ENCODE measurements at places on chromosomes 7 and 10. TPM values are rescaled to one million over a fixed set of nuclear protein-coding genes. Genes with fewer than 3 reads are reported as not detected.

SCART1 gene
- 6.3 TPM for total RNA-seq

ENTPD7 gene
- total RNA-seq: 3.3 TPM

NUPR2 gene
- not detected for total RNA-seq

ANKRD61 gene
- not detected for total RNA-seq

DNA sequence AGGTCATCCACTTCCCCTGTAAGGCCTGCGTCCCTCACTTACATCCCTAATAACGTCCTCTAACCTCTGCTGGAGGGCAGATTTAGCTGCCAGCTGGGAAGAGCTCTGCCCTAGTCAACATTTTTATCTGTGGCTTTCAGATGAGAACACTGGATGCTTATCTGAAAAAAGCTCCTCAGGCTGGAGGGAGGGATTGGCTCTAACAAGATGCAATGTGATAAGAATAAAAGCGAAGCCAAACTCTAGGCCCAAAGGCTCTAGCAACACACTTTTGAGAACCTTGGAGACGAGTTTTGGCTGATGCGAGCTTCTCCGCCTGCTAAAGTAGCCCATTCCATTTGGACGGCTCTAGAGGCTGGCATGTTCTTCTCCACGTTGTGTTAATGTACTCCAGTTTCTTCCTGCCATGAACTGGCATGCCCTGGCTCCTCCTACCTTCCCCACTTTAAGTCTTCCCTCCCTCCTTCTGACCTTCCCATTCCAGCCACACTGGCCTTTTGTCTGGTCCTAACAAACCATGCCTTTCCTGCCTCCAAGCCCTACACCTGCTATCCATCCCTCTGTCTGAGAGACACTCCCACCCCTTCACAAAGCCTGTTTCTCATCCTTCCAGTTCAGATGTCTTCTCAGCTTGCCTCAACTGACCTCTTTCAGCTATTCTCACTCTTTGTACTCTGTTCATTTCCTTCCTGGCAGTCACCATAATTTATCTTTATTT lies 62.5 kb upstream of the ATRNL1 start:
- no peak for DNase-seq

GRCh38 chr7:158368449-158368848 lies 219.2 kb downstream of the PTPRN2 start:
- DNase-seq: no peak

DNA sequence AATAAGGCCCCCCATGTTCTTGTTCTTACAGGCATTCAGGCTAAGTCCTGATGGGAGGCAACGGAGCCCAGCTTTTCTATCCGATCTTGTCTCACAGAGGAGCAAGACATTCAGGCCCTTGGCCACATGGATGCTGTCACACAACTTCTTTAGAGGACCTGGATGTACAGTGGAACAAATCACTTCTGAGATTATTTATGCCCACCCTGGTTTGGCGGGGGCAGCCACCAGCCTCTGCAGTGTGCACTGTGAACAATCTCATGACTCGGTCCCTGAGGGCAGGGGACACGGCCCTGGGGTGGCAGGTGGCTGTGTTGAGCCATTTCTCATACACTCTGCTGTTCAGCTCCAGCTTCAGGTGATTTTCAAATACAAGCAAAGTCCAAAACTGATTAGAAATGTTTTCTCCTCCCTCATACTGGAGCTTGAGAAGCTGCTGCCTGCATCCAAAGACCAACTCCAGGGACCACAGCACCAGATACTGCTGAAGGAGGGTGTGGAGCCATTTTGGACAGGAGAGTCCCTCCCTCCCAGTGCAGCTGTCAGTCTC lies 441.3 kb downstream of the GRID1 start:
- no peak for DNase-seq

- no peak for DNase-seq
Measured at GRCh38 chr10:130652964-130653578, 516.9 kb downstream of the GLRX3 start.

DNA sequence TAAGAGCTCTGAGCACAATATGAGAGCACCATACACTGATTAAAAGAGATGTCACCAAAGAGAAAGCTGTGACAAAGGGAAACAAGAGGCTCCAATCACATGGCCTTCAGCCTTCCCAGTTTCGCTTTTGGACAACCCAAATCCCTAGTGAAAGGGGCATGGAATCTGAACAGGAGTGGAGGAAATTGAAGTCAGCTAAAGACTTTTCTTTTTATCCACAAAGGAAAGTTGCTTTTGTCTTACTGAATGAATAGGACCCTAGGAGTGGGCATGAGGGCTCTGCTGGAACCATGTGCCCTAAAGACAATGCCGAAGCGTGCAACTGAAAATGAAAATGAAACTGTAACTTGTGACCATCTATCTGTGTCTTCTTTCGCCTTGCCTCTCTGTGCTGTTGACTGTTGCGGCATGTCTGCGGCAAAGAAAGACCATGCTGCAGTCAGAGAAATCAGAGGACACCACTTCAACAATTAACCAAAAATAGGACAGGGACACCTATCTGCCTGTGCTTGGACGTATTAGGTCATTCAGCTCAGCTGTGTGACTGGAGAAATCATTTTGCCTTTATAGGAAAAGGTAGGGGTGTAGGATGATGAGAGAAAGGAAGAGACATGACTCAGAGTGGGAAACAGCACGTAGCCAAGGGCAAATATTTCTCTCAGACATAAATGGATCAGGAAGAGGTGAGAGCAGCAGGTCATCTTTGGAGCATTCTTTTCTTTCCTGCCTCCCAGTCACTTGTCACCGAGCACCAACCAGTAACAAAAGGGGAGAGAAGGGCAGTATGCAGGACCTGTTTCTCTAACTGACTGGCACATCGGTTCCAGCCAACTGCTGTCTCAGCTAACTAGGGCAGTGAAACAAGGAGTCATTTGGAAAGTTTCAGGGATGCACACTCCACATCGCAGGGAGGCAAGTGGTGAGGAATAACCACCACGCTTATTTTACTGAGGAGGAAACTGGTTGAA lies 12.3 kb downstream of the CAV2 start:
- no peak for DNase-seq

DNA sequence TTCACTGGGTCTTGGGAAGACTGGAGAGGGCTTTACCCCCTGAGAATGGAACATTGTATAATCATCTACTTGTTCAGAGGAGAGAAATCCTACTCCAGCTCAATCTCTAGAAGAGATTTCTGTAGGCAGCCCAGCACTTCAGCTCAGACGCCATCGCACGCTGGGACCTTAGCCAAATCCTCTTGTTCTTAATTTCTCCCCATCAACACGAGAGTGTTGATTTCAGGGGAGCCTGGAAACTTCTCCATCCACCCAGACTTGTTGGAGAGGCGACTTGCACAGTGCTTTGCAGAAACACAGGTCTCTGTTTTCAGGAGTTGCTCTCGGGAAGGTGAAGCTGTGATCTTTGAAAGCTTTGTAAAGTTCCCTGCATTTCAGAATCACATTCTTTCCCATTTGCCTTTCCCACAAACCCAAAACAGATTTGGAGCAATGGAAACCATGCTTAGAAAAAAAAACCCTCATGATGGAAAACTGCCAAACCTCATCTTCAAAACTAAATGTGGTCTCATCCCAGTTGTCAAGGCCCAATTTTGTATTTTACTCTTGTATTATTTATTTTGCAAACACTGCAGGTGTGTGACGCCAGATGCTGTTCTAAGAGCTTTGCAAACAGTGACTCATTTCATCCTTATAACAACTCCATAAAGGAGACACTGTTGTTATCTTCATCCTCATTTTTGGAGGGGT lies 60.9 kb downstream of the CALML3 start:
- no peak for DNase-seq
